ENCODE measurements at places on chromosomes 7 and 10. TPM values are rescaled to one million over a fixed set of nuclear protein-coding genes. Genes with fewer than 3 reads are reported as not detected.
A peak's percentile ranks its signal among the peaks of the same experiment; 100 is the strongest.

Gene IKZF1
- total RNA-seq: 139 TPM

Gene MLLT10
- 22.2 TPM for total RNA-seq

- DNase-seq: no peak
Observed at GRCh38 chr10:62748386-62748785, 56.1 kb upstream of the ADO start.

DNA sequence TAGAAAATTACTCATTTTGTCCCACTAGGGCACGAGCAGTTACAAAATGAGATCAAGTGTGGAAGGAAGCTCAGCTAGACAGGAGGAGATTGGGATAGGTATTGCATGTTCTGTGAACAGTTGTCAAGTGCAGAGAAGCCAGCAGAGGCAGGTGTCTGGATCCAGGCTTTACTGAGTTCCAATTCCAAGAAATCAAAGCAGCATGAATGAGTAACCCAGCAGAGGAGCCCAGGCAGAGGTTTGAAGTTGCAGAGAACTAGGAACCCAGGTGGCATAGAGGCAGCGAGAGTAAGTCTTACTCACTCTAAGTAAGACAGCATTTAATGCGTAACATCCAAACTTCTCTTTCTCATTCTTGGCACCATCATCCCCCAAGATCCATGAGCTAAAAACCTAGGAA, 11.8 kb downstream of the MRC1 start:
- no peak for DNase-seq

DNA sequence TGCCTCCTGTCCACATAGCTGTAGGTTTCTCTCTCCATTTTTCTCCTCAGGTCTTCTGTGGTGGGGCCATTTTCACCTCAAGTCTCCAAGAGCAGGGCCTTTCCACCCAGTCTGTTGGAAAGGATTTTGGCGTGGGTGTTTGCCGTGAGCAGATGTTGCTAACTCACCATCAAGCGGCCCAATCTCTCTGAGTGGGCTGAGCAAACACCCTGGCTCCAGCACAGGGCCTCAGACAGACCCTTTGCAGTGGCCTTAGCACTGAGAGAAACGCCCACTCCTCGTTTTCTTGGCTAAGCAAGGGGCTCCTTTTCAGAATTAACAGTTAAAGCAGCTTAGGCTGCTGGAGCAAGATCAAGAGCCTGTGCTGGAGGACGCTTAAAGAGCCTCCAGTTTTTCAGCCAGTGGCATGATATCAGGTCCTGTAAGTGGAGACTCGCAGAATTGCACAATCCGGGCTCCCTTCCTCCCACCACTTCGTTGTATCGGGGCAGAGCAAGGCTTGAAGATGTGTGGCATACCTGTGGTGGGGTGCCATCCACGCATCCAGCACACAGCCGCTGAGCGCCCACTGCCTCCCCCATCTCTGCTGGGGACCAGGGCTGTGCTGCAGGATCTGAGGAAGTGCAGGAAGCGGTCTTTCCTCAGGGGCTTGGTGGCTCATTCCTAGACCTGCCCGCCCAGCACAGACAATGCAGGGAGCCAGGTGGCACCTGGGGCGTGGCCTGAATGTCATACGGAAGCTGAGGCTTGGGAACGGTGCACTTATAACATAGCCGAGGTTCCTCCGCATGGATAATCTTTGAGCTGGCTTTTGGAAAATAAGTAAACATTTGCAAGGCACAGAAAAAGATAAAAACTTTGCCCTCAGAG, 142.7 kb downstream of the ADARB2 start:
- DNase-seq: no peak

GRCh38 chr7:20464891-20465290, 134.2 kb downstream of the ITGB8 start:
- no peak for DNase-seq

GRCh38 chr7:116524609-116525297, at the start of gene CAV1:
Gene CAV1 (plus strand): TSS chr7:116525036. CDS start chr7:116525063, 27 bp downstream.
- DNase-seq: peak; percentile 91

DNA sequence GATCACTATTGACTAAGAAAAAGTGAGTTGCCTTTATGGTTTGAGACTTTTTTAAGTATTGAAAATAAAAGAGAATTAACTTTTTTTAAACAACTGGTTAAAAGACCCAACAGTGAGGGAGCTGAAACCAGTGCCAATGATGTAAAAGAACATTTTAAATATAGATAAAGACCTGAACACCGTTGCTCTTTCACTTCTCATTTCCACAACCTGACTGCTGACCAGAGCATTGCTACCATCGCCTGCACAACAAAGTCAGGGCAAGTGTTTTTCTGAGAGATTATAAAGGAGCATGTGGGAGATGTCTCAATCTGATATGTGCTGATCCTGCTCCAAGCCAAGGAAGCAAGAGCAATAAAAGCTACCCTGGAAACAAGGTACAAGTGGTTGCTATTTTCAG, 34.7 kb downstream of the IMMP2L start:
- no peak for DNase-seq

GRCh38 chr7:105721571-105722104, 140.3 kb upstream of the EFCAB10 start:
- DNase-seq: no peak

- no peak for DNase-seq
Observed at GRCh38 chr7:22485189-22485588, 14.8 kb downstream of the STEAP1B start.

Data from stomach (tissue), 19 donors.